ENCODE measurements at places on chromosomes 12 and 14.

DNA sequence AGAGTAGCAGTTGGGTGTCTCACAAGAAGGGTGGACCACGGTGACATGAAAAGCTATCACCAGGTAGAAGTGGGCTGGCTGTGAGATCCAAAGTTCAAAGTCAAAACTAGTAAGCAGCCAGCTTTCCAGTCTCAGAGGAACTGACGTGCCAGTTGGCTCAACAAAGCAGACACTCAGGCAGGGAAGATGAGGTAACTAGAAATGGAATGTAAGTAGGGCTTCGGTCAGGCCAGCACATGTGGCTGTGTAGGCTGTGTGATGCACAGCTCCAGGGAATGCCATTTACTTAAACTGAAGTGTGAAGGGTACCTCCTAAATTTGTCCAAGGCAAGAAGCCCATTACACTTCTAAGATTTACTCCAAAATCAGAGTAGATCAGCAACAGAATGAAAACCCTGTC, 43.6 kb downstream of the PTPRR start:
- DNase-seq = no peak

DNA sequence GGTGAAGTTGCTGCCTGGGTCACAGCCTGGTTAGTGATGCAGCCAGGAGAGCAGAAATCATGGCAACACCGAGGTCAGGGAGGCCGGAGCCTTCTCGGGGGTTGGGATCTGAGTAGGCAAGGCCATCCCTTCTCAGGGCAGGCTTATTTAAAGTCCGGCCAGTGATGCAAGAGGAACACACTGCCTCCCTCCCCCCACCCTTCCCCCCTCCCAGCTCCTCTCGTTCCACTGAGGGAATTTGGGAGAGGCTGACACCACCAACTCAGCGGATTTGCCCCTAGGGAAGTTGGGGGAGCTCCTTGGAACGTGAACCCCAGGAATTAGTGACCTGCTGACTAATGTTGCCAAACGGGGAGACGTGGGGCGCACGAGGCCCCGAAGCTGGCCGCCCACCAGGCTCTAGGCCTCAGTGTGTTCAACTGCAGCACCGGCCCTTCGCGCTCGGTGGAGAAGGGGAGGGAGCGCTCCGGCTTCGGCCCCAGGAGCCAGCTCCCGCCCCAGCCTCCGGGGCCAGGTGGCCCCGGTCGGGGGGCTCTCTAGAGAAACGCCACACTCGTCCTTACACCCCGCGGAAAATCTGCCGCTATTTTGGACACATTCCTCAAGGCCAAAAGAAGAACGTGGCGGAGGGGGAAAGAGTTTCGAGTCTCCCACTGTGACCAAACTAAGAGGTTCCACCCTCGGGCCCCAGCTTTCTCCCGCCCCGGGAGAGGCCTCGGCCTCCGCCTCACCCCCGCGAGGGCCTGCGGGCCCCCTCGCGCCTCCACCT, 1.6 kb downstream of the CTDSP2 start:
- DNase-seq = no peak

- DNase-seq = peak; percentile 99
These were observed 10.4 kb downstream of the TMEM229B start for GRCh38 chr14:67477926-67478799.

DNA sequence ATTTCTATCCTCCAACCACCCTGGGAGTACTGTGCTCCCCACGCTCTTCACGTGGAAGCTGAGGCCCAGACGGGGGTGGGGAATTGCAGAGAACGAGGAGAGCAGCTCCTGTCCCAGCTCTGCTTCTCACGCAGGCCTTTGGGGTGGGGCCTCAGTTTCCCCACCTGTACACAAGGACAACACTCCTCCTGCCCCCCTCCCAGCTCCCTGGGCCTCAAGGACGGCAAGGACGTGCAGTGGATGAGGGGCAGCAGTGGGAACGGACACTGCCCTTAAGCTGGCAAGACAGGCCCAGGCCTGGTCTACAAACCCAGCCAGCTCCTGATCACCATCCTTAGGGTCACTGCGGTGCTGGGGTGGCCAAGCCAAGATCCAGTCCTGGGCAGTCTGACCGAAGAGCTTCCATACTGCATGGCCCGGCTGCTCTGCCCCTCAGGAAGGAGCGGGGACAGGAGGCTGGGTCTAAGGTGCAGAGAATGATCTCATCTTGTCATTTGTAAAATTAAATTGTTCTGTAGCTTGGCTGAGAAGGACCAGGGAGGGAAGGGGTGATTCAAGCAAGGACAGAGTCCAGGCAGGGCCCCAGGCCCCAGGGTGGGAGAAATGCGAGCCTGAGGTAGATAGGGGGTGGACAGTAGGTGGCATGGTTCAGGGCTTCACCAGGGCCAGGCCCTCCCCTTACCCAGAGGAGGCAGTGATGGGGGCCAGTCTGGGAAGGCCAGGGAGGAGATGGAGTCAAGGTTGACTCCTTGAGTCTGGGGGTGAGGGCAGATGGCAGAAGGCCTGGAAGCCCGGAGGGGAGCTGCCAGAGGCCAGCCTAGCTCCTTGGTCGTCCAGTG, 1.3 kb upstream of the CLBA1 start:
- no peak for DNase-seq

- no peak for DNase-seq
These were observed 251.6 kb downstream of the BCAT1 start for GRCh38 chr12:24697295-24697694.

All from DMS79 (cell line).